T-helper 2 cell treated with Interferon-gamma antibody and Interleukin-4, amounts not matched to agents 5 μg/mL and 100 μg/mL, for 36 hours (primary cell): ENCODE measurements at places on chromosomes 2 and 18.

- no peak for DNase-seq
Measured at GRCh38 chr2:217184242-217184641, 324.4 kb upstream of the TNP1 start.

GRCh38 chr2:43300781-43301583 lies 74.6 kb upstream of the ZFP36L2 start:
- DNase-seq, result no peak

GRCh38 chr2:237859533-237860272 lies at the start of gene RAMP1:
TSS of gene RAMP1 (plus strand) at chr2:237859623. CDS start at chr2:237859676, 53 bp downstream.
- peak; percentile 11 for DNase-seq

DNA sequence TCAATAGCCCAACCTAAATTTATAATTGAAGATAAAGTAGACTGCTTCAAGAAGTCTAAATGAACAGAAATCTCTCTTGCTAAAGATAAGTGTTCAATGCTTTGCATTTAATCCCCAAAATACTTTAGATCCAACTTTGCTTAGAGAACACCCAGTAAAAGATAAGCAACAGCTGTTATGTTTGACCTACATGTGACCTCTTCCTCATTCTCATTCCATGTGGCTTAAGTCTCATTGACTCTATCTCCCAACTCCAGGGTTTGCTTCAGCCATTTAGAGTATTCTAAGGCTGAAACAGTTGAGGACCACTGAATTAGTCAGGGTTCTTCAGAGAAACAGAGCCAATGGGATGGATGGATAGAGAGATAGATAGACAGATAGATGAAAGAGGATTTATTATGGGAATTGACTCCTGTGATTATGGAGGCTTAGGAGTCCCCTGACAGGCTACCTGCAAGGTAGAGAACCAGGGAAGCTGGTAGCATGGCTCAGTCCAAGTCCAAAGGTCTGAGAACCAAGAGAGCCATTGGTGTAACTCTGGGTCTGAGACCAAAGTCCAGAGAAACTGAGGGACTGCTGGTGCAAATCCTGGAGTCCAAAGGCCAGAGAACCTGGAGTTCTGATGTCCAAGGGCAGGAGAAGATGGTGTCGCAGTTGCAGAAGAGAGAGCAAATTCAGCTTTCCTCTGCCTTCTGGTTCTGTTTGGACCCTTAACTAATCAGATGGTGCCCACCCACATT lies 32.1 kb downstream of the CRYGD start:
- no peak for DNase-seq

DNA sequence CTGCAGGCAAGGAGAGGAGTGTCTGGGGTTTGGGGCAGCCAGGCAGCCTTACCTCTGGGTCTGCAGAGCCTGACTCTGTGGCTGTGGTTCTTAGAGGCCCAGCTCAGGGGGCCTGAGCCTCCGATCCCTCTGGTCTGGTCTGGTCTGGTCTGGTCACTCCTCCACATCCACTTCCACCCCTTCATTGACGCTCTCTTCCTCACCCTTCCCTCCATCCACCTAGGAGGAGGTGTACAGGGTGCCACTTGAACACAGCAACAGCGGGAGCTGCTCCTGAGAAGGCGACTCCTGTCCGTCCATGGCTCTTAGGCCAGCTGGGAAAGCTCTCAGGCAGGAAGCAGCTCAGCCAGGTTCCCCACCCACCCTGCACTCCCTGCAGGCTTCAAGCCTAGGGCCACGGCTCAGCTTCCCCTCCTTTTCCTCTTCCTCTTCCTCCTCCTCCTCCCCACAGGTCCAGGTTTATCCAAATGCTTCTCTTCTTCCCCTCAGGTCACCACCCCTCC lies 16.9 kb downstream of the GPR55 start:
- DNase-seq, result no peak

- DNase-seq, result no peak
Measured at GRCh38 chr2:236286873-236287545, 22.8 kb upstream of the ASB18 start.

DNA sequence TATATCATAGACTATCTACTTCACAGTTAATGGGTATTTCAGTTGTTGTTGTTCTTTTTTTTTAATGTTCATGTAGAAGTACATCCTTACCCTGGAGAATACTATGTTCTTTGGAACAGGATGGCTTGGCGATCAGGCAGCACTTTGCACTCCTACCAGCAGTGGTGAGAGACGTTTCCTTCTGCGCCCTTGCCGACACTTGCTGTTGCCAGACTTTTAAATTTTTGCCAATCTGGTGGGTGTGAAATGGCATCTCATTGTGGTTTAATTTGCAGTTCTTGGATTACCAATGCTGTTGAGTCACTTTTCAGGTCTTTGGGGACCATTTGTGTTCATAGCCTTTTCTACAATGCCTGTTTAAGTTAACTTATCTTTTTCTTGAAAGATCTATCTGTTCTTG lies 197.3 kb downstream of the SH3RF3 start:
- no peak for DNase-seq

DNA sequence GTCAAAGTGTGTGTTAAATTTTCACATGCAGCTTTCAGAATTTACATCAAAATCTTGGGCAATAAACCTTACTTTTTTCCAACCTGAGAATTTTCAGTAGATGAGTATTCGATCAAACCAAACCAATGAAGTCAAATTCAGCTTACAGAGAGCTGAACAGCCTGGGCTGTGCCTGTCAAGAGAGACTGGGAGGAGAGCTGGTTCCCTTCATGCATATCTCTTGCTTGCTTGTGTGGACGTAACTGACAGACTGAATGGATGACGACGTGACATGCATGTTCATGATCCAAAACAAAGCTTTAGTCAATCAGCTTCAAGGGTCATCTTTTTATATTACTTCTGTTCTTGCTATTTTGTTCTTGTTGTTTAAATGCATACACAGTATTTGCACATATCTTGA lies 145.2 kb downstream of the GALNT3 start:
- no peak for DNase-seq

GRCh38 chr2:190159453-190159852 lies 96.9 kb upstream of the MSTN start:
- no peak for DNase-seq

DNA sequence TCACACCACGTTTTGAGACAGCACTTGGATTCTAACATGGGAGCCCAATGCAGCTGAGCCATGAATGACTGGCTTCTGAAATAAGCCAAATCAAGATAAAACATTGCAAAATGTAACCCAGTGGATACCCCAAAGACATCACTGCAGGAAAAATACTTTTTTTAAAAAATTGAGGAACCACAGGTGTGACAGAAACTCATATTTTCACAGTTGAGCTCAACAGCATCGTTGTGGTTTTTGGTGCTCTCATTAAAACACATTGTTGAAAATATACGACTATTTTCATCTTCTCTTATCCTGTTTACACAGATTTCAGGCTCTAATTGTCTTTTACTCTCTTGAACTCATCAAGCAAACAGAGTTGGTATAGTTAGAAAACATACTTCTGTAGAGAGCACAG lies 429.3 kb upstream of the VRK2 start:
- DNase-seq, result no peak

GRCh38 chr2:236865052-236865451 lies 220.6 kb upstream of the COPS8 start:
- DNase-seq, result no peak

DNA sequence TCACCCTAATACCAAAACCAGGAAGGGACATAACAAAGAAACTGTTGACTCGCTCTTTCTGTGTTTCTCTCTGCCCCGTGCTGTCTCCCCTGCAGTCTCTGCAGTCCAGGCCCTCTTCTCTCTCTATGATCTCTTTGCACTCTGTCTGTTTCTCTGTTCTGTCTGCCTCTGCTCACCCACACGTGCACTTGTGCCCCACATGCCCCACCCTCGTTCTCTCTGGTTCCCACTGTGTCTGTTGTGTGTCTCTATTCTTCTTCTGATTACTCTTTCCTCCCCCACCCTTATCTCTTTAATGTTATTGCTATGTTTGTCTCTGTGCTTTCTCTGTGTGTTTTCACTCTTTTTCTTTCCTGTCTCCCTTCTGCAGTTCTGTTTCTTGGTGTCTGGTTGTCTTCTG lies 54.0 kb downstream of the NAT8 start:
- no peak for DNase-seq

- peak; percentile 25 for DNase-seq
Measured at GRCh38 chr2:54658564-54659071, 64.8 kb upstream of the EML6 start.
